ENCODE measurements at places on chromosomes 2 and 18. TPM values are rescaled to one million over a fixed set of nuclear protein-coding genes. Genes with fewer than 3 reads are reported as not detected.

- DNase-seq = no peak
Observed at GRCh38 chr2:234401426-234401825, 95.5 kb downstream of the ARL4C start.

DNA sequence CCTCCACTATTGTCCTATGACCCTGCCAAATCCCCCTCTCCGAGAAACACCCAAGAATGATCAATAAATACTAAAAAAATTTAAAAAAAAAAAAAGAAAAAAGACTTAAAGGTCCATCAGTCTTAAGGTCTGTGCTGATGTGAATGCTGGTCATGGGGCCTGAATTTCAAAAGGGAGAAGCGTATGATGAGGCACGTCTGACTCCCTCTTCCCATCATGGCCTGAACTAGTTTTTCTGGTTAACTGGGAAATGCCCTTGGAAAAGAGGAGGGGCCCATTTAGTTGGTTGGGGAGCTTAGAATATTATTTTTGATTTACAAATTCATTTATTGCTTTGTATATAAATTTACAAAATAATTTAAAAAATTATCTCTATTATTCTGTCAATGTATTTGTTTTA is 291.0 kb upstream of the CDH19 start:
- DNase-seq = no peak

DNA sequence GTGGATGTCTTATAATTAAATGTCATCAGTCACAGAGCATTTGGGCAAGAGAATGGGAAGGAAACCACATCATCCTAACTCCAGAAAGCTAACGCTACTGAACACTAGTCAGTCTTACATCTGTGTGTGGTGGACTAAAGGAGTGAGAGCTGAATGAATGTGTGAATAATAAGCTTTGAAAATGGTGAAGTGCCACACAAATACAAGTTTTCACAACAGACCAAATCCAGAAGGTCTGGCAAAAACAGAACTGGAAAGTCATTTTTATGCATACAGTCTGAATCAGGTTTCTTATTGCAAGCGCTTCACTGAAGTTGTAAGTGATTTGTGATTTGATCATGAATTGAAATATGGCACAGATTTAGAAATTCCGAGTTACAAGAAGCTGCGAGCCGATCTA is 175.7 kb downstream of the ZNF516 start:
- no peak for DNase-seq

DNA sequence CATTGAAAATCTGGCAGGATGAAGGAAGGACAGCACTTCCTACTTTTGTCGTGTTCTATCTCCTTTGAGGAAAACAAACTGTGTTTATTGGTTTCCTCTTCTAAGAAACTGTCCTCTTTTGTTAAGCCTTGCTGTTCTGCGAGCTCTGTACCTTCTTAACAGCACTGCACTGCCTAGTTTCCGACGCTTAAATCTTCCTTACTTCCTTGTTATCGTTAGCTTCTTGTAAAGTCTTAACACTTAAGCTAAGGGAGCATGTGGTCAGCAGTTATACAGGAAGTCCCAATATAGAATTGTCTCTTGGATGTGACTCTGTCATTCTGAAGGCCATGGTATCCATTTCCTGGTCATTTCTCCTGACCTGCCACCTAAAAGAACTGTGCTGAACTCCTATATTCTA is 552.8 kb upstream of the NRP2 start:
- no peak for DNase-seq

- DNase-seq = no peak
Observed at GRCh38 chr18:63588909-63589308, 1.8 kb downstream of the SERPINB13 start.

DNA sequence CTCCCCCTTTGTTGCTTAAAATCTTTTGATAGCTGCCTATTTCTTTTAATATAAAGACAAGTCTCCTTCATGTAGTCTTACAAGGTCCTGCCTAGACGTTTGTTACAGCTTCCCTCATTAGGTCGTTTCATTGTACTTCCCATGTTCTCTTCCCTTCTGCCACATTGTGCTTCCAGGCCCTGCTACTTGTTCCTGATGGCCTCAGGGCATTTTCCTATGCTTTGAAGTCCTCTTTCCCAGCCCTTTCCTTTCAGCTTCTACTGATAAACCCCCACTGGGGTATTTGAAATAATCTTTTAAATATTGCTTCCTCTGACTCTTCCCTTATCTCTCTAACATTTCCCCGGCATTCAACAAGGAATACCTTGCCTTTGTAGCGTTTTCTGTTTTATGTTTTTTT is 67.4 kb downstream of the UBE2E3 start:
- DNase-seq = no peak

- DNase-seq = no peak
Observed at GRCh38 chr2:72619626-72620025, 206.2 kb downstream of the EXOC6B start.

GRCh38 chr2:134934641-134935040 is 16.0 kb downstream of the CCNT2 start:
- DNase-seq = no peak

DNA sequence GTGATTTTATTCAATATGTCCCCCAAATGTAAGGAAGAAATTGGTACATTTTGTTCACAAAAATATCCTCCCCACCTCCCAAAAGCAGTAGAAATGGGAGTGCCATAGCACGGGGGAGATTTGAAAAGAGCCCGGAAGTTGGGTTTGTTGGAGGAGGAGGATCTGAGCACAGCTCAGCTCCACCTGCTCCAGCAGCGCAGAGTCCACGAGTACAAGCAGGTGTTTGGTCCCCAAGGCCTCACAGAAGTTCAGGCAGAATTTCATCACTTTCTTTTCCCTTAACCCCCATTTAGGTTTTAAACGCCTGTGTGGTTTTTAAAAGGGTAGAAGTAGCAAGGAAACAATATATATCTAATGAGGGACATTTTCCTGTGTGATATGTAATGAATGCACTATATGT is 56.0 kb downstream of the TRAPPC12 start:
- DNase-seq = no peak

The ASXL3 gene
- total RNA-seq = not detected

The TMEM178A gene
- not detected for total RNA-seq

The UBE2F gene
- 32.4 TPM for total RNA-seq

The LYPD1 gene
- not detected for total RNA-seq

The HOXD3 gene
- not detected for total RNA-seq

The SERPINB4 gene
- total RNA-seq = not detected

Measured in activated B cell treated with CpG ODN at 0.5 μM for 24 hours (primary cell).